ENCODE measurements at places on chromosomes 4 and X. TPM values are rescaled to one million over a fixed set of nuclear protein-coding genes. Genes with fewer than 3 reads are reported as not detected.
A peak's percentile ranks its signal among the peaks of the same experiment; 100 is the strongest.

Gene EGFL6
- 0.21 TPM for total RNA-seq

- H3K36me3 ChIP-seq: peaks cover 24% of the 10 kb centered on the region
- peaks cover 31% of the 10 kb centered on the region for H3K4me1 ChIP-seq
- peak overlapping the region; percentile 87 for H3K4me3 ChIP-seq
- DNase-seq: no peak
- no peaks in the 10 kb centered on the region for H3K27me3 ChIP-seq
Measured at GRCh38 chr4:68349279-68349648, 626 bp downstream of the YTHDC1 start.

GRCh38 chr4:475962-476361 is 23.0 kb downstream of the ZNF721 start:
- H3K4me1 ChIP-seq: peaks cover 38% of the 10 kb centered on the region
- no peak overlapping the region for H3K4me3 ChIP-seq
- peak overlapping the region; percentile 2 for H3K27ac ChIP-seq
- no peak for DNase-seq
- H3K27me3 ChIP-seq: no peaks in the 10 kb centered on the region
- peaks cover 57% of the 10 kb centered on the region for H3K36me3 ChIP-seq

Gene PUDP
- total RNA-seq: 15.3 TPM

Gene RP2
- total RNA-seq: 3.3 TPM

DNA sequence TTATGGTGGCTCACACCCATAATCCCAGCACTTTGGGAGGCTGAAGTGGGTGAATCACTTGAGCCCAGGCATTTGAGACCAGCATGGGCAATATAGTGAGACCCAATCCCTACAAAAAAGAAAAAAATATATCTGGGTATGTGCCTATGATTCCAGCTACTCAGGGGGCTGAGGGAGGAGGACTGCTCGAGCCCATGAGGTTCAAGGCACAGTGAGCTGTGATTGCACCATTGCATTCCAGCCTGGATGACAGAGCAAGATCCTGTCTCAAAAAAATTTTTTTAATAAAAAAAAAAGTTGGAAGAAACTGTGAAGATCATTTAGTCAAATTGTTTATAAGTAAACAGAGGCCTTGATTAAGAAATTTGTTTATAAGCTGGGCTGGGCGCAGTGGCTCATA is 39.7 kb downstream of the KLHL8 start:
- DNase-seq: no peak
- no peaks in the 10 kb centered on the region for H3K27me3 ChIP-seq
- H3K4me1 ChIP-seq: no peaks in the 10 kb centered on the region
- no peak overlapping the region for H3K27ac ChIP-seq
- H3K36me3 ChIP-seq: peaks cover 8% of the 10 kb centered on the region
